ENCODE measurements at places on chromosomes 2 and 18.
A peak's percentile ranks its signal among the peaks of the same experiment; 100 is the strongest.

- DNase-seq, result no peak
Measured at GRCh38 chr2:80396276-80396675, 91.7 kb upstream of the LRRTM1 start.

GRCh38 chr2:73063909-73064875 is 7.3 kb downstream of the SFXN5 start:
- peak; percentile 67 for DNase-seq

GRCh38 chr2:167509586-167509985 is 621.3 kb downstream of the XIRP2 start:
- DNase-seq, result no peak

- peak; percentile 41 for DNase-seq
Measured at GRCh38 chr2:15640261-15640711, 48.6 kb downstream of the DDX1 start.

DNA sequence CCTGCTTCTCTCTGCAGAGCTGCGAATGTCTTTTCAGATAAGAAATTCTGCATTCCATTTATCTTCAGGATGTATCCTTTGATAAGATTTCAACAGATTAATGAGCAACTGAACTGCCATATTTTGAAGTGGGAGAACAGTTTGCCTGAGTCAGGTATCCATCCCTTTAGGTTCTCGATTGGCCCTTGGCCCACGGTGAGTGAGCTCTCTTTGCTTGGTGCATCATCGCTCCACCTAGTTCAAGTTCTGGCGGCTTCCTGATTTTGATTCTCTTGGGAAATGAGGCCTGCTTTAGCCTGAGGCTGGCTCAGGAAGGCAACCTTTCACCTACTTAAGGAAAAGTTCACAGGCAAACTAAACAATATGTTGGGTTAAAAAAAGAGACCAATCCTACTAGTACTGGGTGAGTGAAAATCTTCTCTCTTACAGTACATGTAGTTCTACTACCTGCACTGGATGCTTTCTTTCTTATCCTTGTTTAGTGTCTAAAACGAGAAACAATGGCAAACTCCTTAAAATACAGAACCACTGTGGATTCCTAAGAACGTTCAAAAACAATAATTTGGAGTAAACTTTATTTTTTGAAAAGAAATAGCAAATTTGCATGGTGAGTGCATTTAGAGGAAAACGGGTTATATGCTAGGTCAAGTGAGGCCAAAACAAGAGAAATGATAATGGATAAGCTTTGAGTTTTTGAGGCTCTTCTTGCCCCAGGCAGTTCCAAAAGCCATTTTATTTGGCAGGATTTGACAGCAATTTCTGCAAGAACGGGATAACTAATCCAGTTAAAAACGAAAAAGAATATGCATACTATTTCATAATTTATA is 837 bp upstream of the ACSL3 start:
- DNase-seq, result peak; percentile 57

GRCh38 chr2:160271171-160272086 is 71.4 kb upstream of the ITGB6 start:
- peak; percentile 6 for DNase-seq

DNA sequence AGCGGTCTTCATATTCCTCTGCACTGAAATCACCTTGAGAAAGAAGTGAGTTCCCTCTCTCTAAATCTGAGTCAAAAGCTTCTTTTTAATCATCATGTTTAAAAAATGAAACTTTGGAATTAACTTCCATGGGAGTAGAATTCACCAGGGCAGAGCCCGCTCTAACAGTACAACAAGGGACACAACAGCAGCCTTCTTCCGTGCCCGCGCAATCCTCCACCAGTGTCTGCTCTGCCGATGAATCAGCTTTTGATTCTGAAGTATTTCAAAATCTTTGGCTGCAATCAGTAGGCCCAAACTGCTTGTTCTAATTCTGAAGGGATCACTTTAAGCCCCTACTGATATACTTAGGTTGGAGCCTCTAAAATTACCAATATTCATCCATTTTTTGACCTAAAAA is 76.9 kb downstream of the USP40 start:
- no peak for DNase-seq

DNA sequence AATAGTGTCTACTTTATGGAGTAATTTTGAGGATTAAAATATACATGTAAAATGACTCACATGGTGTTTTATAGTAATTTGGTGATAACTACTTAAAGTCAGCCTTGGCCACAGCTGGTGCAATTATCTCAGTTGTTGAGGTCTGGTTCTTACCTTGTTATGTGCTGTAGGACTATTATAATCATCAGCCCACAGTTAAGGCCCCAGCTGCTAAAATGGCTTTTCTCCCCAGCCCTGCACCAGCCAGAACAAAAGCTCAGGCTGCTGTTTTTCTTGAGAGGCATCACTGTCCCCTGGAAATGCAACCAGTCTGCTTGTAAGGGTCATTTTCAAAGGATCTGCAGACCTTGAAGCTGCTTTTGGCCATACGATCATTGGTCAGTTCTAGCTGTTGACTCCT is 283.3 kb upstream of the THUMPD2 start:
- no peak for DNase-seq

GRCh38 chr2:231887756-231888155 is 38.4 kb downstream of the NPPC start:
- no peak for DNase-seq

DNA sequence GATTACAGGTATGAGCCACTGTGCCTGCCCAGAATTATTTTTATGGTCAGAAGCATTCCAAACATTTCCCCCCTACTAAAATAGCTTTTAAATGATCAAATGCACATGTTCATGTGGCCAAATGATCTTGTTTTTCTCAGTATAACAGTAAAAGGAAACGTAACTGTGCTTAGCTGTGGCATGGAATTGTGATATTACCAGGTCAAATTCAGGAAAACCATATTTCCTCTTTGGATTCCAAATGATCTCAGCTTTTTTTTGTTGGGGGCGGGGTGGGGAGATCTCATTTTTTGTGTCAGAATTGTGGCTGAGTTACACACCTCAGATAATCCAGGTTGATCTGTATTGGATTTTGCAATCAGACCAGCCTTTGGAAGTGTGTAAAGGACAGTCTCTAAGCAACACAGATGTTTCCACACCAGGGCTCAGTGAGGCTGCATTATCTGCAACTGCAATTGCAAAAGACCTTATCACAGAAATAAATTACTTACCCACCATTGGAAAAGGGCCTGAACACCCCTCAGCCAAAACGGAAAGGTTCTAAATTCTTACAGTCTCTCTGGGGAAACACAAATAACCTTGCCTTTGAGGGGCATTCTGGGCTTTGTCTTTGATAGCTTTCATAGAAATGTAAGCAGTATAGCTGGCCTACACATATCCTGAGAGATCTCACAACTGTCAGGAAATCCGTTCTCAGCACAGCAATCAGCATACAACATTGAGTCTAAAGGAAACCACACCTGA is 8.4 kb downstream of the CASP10 start:
- DNase-seq, result no peak

- no peak for DNase-seq
Measured at GRCh38 chr2:39673018-39673417, 7.3 kb downstream of the TMEM178A start.

- no peak for DNase-seq
Measured at GRCh38 chr2:43710866-43711265, 34.6 kb upstream of the C1GALT1C1L start.

DNA sequence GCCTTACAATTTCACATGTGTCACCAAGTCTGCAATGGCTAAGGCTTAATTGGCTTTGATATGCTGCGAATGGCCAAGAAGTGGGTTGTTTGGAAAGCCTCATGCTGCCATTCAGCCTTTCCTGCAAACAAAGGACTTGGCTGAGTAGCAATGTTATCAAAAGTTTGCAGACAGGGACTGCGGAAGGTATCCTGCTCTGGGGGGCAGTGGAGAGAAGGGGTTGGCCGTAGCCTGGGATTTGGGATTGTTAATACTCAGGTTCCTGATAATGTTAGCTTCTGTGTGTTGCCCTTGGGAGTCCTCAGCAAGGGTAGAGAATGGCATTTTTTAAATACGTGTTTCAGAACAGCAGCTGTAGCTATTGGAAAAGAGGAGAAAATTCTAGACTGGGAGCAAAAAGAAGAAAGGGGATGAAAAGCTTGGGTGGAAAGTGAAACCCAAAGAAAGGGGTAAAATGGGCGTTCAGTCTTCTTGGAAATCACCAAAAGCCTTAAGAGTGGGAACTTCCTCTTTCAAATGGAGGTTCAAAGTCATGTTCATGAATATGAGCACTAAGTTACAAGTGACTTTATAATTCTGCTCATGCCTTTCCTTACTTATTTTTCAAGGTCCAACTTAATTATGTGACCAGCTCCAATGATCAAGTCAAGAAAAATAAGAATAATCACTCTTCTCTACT is 325.1 kb downstream of the RNF144A start:
- no peak for DNase-seq

DNA sequence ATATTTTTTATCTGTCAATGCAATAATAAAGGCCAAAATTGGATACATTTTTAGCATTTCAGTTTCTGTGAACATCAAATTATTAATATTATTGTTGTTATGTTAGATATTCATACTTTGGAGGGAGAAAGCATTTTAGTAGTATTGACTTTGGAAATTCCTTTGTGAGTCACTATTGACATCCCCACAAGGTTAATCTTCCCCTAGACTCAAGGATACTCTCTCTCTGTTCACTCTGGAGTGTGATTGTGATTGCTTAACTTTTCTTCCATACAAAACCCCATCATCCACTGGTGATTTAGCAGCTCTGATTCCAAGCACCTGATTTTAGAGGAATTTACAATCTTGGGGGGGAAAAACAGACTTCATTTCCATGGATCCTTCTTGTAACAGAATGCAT is 352.0 kb downstream of the THSD7B start:
- DNase-seq, result peak; percentile 25

DNA sequence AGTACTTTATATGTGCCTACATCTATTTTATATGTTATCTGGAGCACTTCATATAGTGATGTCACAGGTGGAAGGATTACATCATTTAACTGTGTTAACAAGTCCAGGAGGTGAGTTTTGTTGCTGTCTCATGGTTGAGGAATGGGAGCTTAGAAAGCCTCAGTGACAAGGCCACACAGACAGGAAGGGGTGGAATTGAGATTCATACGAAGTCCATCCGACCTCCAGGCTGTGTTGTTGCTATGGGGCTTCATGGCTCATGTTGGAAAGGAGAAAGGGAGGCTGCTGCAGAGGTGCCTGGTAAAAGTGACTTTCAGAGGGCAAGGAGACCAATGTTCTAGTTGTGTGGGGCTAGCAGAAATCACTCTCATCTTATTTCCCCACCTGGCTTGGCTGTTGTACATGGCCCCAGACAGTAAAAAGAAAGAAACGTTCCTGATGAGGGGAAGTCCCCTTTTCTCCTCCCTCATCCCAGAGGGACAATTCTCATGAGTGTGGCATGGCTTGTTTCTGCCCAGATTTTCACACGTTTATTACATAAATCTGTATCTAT is 31.0 kb upstream of the GREB1 start:
- DNase-seq, result no peak

DNA sequence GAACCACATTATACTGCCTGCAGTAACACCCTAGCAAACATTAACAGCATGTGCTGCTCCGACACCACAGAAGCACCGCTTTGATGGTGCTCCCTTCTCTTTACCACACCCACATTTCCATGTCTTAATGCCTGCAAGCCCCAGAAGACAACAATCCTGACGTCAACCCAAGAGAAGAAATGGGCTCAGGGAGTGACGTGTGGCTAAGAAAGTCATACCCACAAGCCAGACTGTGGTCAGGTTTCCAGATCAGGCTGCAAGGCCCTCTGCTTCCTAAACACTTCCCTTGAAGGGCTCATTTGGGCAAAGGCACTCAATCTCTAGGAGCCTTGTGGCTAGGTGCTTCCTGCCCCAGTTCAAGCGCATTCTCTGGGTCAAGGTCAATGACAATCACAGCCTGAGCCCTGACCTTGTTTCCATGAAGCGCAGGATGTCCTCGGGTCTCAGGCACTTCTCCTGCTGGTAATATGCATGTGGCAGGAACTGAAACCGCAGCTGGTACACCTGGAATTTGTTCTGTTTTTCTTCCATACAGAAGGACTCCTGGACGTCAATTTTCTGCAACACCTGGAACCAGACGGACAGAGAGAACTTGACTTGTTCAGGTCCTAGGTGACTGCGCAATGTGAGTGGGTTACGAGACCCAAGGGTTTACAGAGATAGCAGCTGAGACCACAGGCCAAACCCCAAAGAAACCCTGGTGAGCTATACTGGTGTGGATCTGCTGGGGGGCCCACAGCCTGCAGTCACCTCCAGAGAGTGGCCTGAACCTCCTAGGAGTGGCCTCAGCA is 67.2 kb downstream of the POLR1A start:
- no peak for DNase-seq

- DNase-seq, result no peak
Measured at GRCh38 chr2:96587843-96588242, 50.3 kb downstream of the KANSL3 start.

DNA sequence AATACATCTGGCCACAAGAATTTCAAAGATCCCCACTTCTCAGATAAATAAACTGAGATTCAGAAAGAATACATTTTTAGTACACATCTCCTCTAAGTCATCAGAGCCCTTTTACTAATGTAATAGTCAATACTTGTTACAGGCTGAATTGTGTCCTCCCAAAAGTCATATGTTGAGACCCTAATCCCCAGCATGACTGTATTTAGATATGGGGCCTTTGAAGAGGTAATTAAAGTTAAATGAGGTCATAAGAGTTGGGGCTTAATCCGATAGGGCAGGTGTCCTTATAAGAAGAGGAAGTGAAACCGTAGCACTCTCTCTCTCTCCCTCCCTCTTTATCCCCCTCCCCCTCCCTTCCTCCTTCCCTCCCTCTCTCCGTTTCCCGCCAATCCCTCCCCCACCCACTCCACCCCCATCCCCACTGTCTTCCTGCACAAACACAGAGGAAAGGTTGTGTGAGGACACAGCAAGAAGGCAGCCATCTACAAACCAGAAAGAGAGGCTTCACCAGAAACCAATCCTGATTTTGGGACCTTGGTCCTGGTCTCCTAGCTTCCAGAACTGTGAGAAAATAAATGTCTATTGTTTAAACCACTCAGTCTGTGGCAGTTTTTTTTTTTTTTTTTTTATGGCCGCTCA is 66.6 kb upstream of the ZNF397 start:
- DNase-seq, result no peak

DNA sequence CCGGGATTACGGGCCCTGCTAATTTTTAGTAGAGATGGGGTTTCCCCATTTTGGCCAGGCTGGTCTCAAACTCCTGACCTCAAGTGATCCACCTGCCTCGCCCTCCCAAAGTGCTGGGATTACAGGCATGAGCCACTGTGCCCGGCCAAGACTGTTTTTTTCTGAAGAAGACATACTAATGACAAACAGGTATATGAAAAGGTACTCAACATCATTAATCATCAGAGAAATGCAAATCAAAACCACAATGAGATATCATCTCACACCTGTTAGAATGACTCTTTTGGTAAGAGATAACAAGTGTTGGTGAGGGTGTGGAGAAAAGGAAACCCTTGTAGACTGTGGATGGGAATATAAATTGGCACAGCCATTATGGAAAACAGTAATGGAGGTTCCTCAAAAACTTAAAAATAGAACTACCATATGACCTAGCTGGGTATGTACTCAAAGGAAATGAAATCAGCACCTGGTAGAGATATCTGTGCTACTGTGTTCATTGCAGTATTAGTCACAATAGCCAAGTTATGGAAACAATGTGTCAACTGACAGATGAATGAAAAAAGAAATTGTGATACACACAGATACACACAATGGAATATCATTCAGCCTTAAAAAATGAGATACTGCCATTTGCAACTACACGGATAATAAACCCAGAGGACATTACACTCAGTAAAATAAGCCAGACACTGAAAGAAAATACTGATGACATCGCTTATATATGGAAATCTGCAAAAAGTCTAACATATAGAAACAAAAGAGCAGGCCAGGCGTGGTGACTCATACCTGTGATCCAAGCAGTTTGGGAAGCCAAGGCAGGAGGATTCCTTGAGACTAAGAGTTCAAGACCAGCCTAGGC is 20.8 kb downstream of the SOS1 start:
- no peak for DNase-seq

GRCh38 chr2:40432921-40433483 is 18.9 kb downstream of the SLC8A1 start:
- no peak for DNase-seq
